H4 (cell line): ENCODE measurements at places on chromosomes 16 and 17.

GRCh38 chr17:74330446-74330845 is 4.4 kb downstream of the KIF19 start:
- no peak for DNase-seq

DNA sequence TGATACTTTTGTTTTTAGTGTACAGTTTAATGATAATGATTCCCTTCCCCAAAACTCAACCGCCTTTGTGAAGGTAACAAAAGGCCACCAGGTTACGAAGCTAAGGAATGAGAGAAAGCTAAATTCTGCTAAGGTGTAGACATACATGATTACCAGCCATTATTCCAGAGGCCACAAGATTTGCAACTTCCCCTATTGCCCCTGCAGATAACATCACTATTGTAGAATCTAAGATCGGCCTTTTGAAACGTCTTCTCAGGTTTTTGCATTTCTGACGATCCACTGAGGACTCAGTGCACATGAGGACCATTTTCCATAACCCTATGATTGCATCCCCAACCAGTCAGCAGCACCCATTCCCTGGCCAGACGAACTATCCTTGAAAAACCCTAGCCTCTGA is 33.9 kb upstream of the SNN start:
- no peak for DNase-seq

DNA sequence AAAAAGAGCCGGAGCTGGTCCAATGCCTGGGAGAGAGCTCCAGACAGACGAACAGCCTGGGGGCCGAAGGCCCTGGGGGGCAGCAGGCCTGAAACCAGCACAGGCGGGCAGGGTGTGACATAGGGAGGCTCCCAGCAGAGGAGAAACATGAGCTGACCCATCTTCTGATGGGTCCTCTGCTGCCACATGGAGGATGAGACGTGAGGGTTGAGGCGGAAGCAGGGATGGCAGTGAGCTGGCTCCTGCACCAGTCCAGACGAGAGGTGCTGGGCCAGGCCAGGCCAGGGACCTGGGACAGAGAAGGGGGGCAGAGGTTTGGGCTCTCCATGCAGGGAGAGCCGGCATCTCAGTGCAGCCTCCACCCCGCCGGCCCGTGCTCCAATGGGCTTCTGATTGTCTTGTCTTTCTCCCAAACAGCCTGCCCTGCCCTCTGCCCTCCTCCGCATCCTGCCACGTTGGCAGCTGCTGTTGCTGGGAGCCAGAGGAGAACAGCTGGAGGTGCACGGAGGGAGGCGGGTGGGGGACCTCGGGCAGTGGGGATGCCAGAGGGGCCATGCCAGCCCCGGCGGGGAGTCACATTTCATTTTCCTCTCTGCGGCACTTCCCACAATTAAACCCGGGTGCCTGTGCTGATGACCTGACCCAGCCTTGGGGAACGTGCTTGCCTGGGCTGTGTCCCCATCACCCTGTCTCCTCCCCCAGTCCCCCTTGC is 139.1 kb upstream of the GSE1 start:
- no peak for DNase-seq

- DNase-seq: no peak
Measured at GRCh38 chr16:54063279-54063773, 223.3 kb downstream of the IRX3 start.

- no peak for DNase-seq
Measured at GRCh38 chr16:64109241-64109640, 1012.6 kb downstream of the CDH11 start.

DNA sequence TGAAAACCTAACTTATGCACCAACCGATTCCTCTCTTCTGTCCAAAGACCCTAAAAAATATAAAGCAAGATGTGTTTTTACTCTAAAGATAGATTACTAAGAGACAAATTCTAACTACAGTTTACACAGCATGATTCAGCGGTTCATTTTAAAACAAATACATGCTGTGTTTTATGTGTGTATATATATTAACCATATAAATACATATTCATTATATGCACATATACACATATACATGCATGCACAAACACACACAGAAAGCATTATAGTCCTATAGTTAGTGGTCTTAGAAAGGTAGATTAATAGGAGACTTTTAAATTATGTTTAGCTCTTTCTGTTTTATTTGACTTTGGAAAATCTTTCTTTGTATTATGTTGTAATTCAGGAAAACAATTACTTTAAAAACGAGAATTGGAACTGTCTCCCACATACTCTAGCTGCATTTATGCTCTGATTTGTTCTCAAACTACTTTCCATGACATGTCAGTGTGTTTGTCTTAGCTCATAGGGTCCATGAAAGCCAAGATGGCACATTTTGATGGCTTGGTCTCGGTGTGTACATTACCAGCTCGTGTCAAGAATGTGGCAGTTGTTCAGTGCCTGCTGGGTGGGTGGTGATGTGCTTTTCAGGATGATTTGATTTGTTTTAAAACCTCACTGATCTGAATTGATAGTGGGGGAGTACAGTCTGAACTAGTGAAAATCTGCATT is 548.8 kb upstream of the SALL1 start:
- no peak for DNase-seq

- peak; percentile 9 for DNase-seq
Measured at GRCh38 chr17:16814439-16814838, 124.4 kb downstream of the CCDC144A start.

- DNase-seq: peak; percentile 48
Measured at GRCh38 chr16:81623365-81624102, 155.6 kb upstream of the PLCG2 start.

DNA sequence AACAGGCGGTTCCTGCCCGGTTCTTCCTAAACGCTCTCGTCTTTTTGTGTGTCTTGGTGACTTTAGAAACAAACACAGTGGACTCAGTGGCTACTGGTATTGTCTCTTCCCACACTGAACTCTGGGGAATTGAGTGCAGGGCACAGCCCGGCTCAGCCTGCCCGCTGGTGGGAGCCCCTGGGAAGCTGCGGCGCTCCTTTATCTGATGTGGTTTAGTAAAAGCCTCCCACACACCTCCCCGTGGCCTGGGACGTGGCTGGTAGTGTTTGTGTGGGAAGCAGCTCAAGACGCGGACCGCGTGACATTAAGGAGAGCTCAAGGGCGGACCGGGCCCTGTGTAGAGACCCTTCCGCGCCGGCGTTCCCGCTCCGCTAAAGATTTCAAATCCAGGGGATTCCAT is 55.4 kb upstream of the PVALEF start:
- DNase-seq: no peak

- DNase-seq: no peak
Measured at GRCh38 chr16:29961127-29961478, 776 bp upstream of the TMEM219 start.

GRCh38 chr17:35342276-35342675 is 31.1 kb downstream of the SLFN11 start:
- no peak for DNase-seq

DNA sequence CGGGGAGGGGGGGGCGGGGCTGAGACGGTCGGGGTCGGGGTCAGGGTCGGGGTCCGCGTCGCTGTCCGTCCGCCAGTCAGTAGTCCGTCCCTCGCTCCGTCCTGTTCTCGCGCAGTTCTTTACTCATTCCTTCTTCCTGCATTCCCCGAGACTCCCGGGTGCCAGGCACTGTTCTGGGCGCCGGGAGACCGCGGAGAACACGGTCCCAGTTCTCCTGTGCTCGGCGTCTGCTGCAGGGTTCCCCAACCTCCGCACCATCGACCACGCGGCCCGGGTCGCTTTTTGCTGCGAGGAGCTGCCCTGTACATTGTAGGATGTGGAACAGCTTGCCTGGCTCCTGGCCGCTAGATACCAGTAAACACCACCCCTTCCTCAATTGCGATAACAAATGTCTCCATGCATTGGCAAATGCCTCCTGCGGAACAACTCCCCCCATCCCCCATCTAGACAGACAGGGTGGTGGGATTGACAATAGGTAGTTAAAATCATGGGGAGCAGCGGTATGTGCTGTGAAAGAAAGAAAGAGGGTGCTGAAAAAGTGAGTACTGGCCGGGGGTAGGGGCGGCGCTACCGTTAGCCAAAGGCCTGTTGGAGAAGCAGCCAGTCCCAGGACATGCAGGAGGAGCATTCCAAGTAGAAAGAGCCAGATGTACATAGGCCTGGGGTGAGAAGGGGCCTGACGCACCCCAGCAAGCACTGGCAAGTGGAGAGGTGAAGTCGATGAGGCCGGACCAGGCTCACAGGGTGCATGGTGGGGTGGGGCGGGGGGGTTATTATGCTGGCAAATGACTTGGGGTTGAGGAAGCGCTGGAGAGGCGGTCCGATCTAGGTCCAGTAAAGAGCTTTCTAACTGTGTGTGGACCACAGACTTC is 631 bp downstream of the TRAF7 start:
- DNase-seq: no peak

DNA sequence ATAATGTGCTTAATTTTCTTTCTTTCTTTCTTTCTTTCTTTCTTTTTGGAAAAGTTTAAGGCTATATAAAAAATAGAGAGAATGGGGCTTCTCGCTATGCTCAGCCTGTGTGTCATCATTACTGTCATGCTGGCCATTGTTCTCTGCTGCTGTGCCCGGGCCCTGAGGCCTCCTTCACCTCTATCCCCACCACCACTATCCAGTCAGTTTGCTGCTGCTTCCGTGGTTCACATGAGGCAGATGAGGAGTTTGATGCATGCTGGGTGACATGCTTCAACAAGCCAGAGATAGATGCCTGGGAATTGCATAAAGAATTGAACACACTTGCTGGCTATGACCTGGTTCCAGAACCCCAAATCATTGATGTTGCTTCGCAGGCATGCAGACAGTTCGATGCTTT is 36.3 kb downstream of the PITPNC1 start:
- no peak for DNase-seq

- DNase-seq: peak; percentile 75
Measured at GRCh38 chr17:42116705-42117396, 4.3 kb downstream of the KAT2A start.

GRCh38 chr17:2120586-2121335 is 65.9 kb downstream of the HIC1 start:
- DNase-seq: no peak

- DNase-seq: no peak
Measured at GRCh38 chr17:75850928-75851692, 4.0 kb downstream of the WBP2 start.

- no peak for DNase-seq
Measured at GRCh38 chr17:27239046-27239445, 54.9 kb upstream of the WSB1 start.

GRCh38 chr16:3030222-3031212 is 6.2 kb downstream of the BICDL2 start:
- no peak for DNase-seq

- DNase-seq: peak; percentile 12
Measured at GRCh38 chr16:78490847-78491246, 391.4 kb downstream of the WWOX start.

DNA sequence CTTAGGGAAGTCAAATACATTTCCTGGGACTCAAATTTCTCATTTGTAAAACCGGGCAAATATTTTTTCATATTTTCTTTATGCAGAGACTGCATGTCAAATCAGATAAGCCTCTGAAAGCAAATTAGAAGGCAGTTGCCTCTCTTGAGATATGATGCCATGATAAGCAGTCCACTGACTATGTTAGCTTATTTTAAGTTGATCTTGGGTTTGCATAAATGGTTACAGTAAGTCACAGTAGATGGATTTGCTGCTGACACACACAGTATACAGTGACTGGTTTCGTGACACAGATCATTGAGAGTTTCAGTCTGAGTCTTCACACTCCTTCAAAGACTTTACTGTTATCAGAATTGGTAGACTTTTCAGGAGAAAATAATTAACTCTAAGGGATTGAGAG is 927.6 kb upstream of the CDH8 start:
- DNase-seq: no peak

DNA sequence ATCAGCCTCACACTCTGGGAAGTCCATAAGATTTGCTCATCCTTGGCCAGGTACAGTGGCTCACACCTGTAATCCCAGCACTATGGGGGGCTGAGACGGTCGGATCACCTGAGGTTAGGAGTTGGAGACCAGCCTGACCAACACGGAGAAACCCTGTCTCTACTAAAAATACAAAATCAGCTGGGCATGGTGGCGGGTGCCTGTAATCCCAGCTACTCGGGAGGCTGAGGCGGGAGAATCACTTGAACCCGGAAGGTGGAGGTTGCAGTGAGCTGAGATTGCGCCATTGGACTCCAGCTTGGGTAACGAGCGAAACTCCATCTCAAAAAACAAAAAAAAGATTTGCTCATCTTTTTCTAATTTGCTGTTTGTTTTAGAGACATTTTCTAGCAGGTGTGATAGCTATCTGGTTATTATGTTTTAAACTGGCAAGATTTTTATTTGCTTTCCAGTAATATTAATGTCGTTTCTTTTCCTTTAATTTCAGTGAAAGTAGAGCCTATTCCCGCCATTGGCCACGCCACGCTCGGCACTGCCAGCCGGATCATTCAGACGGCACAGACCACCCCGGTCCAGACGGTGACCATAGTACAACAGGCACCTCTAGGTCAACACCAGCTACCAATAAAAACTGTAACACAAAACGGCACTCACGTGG is 61.5 kb downstream of the WDR45B start:
- no peak for DNase-seq

DNA sequence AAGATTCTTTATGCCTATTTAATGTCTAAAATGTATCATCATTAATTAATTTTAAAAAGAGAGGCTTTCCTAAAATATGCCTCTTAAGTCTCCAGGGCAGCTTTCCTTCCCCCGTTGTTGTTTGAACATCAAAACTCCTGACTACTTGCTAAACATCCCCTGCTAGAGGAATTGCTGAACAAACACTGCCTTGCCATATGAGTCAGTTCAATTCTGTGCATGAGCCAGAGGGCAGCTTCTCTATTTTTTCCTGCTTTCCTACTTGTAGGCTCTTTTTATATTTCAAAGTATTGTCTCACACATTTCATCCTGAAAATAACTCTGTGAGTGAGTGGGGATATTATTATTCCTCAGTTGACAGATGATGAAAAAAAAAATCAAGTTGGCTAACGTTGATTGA is 143.4 kb downstream of the HS3ST4 start:
- no peak for DNase-seq
